ENCODE measurements at places on chromosomes 7 and 10. TPM values are rescaled to one million over a fixed set of nuclear protein-coding genes. Genes with fewer than 3 reads are reported as not detected.
A peak's percentile ranks its signal among the peaks of the same experiment; 100 is the strongest.

The MYH16 gene
- total RNA-seq, result not detected

The ELOVL3 gene
- total RNA-seq, result 0.21 TPM

The CYP26C1 gene
- not detected for total RNA-seq

The AKR1D1 gene
- not detected for total RNA-seq

The PRPS1L1 gene
- not detected for total RNA-seq

DNA sequence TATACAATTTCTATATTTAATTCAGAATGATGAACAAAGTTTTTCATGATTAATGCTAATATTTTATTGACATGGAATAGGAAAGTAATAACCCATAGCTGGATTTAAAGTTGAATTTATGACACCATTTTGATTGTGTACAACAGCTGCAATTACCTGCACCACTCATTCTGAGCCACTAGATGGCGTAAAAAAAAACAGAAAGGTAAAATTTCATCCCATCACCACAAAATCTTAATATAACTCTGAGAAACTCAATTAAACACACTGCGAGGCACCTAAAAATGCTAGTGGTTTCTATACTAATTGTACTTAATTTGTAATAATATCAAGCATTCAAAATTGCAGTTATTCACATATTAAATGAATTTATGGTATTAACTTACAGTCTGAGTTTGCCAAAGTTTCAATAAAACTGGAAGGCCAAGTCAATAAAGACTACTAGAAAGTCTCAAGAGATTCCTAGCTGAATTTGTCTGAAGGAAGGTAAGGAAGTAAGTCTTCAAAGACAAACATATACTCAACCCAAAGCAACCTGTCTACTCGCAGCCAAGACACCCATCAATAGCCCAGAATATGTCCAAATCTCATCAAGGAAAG lies 182.5 kb downstream of the SKAP2 start:
- DNase-seq, result no peak

- no peak for DNase-seq
Measured at GRCh38 chr7:30859940-30860496, 51.6 kb upstream of the AQP1 start.

DNA sequence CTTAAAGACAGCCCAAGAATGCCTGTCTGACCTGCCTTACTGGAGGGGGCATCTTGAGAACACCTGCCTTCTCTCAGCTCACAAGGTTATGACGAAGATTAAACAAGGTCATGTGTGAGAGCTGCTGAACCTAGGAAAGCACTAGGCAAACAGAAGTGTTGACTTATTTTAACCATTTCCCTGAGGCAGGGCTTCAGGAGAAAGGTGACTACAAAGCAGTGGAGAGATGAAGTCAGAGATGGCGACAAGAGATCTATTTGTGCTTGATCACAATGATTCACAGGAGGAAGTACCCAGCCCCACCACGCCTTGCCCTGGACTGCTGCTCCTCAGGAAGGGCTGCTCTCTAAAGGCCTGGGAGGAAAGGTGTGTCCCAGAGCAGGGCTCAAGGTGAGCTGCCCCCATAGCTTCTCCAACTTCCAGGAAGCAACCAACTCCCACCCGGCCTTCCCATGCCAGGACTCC lies 27.8 kb downstream of the STN1 start:
- DNase-seq, result peak; percentile 66

- DNase-seq, result peak; percentile 93
Measured at GRCh38 chr7:139133335-139134139, 24.0 kb upstream of the ZC3HAV1 start.

GRCh38 chr7:83786858-83787257 lies 137.9 kb upstream of the SEMA3E start:
- no peak for DNase-seq

- DNase-seq, result no peak
Measured at GRCh38 chr10:56522166-56522565, 161.1 kb upstream of the ZWINT start.

GRCh38 chr7:1671594-1672451 lies 1.7 kb downstream of the ELFN1 start:
- DNase-seq, result peak; percentile 7

- DNase-seq, result no peak
Measured at GRCh38 chr7:44511863-44512468, 21.5 kb upstream of the NUDCD3 start.

- DNase-seq, result no peak
Measured at GRCh38 chr10:48604991-48605508, at the start of gene ARHGAP22. ARHGAP22 (minus strand) TSS chr10:48605073; CDS start chr10:48604796, 277 bp downstream.

- no peak for DNase-seq
Measured at GRCh38 chr7:110595694-110596093, 495.2 kb upstream of the LRRN3 start.

GRCh38 chr10:61448841-61449600 lies 4.2 kb downstream of the TMEM26 start:
- no peak for DNase-seq

DNA sequence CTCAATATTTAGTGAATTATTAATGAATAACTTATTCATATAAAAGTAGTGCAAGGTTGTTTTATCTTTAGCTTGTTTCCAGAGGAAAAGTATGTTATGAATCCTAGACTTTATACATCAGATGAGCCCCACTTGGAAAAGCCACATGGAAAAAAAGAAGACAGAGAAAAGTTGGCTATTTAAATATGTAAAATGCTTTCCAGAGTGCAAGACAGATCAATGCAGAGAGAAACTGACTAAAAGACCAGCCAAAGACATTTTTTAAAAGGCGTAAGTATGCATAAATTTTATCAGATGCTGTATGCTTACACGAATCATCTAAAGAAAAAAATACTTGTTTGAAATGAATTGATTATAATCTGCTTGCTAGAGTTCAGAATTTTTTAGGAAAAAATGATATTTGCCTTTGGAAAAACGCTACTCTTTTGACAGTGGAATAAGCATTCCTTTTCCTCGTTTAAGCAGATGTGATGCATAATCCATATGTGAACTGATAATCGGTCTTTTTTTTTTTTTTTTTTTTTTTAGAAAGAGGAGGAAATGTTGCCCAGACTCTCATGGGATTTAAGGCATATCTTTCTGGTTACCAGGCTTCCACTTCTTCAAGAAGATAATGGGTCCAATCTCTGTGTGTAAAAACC lies 70.7 kb downstream of the RELN start:
- no peak for DNase-seq

DNA sequence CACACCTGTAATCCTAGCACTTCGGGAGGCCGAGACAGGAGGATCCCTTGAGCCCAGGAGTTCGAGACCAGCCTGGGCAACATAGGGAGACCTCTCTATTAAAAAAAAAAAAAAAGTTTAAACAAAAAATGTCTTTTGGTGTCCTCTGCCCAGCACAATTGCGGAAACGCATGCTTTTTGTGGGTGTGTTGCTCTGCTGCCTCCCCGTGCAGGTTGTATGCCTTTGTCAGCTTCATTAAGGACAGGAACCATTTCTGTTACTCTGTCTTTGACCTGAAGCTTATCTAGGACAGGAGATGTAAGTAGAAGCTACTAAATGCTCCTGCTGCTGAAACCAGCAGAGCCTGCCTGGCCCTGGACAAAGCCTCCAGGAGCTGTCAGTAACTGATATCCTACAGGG lies 21.3 kb upstream of the ANKRD2 start:
- no peak for DNase-seq

- DNase-seq, result peak; percentile 67
Measured at GRCh38 chr7:65216469-65216868, 157.2 kb upstream of the ZNF92 start.

- no peak for DNase-seq
Measured at GRCh38 chr7:98774884-98775283, 94.9 kb downstream of the TMEM130 start.

Measured in activated CD4-positive, alpha-beta memory T cell treated with anti-CD3 and anti-CD28 coated beads for 36 hours (primary cell).